DMS79 treated with DMSO at 0.1 percent for 48 hours (cell line): ENCODE measurements at places on chromosomes 7 and 10.
A peak's percentile ranks its signal among the peaks of the same experiment; 100 is the strongest.

DNA sequence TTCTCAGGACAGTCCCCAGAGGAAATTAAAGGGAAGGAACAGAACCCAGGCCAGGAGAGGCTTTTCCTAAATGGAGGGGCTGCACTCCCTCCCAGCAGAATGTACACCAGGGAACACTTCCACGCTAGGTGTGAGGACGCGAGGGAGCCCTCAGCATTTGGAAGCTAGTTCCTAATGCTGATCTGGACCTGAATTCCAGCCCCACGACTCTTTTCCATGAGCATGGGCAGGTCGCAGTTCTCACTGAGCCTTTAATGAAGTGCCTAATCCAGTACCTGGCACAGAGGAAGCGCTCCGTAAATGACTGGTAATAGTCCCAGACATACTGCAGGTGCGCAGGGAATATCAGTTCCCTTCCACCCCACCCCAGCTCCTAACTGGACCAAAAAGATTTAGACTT is 1.1 kb downstream of the ALOX5 start:
- DNase-seq, result no peak

- DNase-seq, result no peak
These were observed 47.8 kb upstream of the GDF10 start for GRCh38 chr10:47252093-47252780.

DNA sequence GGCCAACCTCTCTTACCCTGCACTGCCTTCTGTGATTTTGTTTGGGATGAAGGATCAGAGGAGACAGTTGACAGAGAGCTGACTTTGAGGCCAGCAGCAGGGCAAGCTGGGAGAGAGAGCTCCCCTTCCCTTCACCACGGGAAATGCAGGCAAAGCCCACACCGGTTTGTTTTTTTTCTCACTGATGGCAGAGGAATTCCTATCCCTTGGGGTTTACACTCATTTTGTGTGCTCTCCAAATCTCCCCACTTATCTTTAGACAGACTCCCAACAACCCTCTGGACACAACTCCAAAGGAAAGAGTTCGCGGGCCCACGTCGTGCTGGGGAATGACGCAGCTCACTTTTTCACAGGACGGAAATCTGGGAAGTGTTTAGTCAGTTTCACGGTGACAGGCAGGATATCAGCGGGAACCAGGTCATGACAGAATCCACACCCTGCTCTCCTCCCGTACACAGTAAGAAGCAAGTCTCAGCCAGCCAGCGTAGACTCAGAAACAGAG is 68.3 kb upstream of the FAM171A1 start:
- DNase-seq, result no peak

GRCh38 chr7:43590862-43591557 is 8.1 kb downstream of the STK17A start:
- no peak for DNase-seq

GRCh38 chr7:30303312-30304039 is 19.1 kb downstream of the ZNRF2 start:
- no peak for DNase-seq

GRCh38 chr7:117963264-117964197 is 90.3 kb upstream of the CTTNBP2 start:
- DNase-seq, result no peak

- no peak for DNase-seq
These were observed 114.8 kb downstream of the SH3PXD2A start for GRCh38 chr10:103740611-103741010.

DNA sequence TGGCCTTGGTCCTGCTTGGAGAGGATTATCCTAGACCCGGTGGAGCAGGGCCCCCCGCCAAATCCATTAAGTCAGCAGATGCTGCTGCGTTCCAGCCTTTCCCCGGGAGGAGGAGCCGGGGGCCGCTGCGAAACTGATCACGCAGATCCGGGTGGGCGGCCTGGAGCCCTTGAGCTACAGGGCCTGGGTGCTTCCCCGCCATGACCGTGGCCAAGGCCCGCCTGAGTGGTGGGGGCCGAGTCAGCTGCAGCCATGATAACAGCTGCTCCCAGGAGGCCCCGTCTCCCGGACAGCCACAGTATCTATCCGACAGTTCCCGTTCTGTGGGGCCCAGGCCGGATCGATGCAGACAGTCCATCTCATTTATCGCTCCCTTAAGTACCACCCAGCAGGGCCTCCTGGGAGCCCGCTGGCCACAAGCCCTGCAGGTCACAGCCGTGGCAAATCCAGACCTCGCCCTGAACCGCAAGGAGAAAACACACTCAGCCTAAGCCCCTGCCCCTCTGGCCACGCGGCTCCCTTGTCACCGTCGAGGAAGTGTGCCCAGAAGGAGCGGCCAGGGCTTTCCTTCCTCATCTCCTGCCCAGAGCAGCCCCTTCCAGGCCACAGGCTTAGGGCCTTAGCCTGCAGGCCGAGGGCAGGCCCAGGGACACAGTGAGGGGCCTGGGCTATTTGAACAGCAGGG is 34.4 kb upstream of the SLC29A4 start:
- no peak for DNase-seq

GRCh38 chr7:132065193-132065988 is 509.0 kb upstream of the PODXL start:
- no peak for DNase-seq

DNA sequence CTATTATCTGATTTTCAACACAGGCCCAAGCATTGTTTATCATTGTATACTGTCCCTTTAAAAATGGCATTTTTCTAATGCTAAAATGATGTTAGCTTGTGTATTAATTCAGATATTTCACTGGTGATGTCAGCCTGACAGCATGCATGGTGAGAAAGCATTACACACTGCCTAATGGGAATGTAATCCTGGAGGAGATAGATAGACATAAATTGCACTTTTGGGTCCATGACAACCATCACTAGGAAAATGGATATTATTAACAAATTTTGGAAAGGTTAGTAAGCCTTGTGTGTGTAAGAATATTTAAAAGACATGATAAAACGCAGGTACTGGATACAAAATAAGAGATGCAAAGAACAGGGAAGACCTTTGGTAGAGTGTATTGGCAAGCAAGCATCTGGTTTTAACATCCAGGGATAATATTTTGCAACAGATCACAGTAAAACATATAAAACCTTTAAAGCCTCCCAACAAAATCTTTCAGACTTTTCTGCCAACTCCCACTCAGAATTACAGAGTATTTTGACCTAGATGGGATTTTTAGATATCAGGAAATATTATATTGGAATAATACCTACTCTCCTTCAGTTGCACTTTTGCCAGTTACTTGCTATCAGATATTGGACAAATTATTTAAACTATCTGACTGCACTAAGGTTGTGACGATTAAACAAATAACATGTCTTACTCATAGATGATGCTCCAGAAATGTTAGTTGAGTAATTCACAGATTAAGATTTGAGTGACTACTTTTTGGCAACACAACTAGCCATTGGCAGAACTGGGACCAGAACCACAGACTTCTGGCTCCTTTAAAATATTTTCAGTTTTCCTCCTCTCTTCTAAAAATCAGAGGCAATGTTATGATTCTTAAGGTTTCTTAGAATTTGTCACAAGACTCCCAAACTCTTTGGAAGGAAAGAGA is 291.6 kb upstream of the SEMA3C start:
- no peak for DNase-seq

DNA sequence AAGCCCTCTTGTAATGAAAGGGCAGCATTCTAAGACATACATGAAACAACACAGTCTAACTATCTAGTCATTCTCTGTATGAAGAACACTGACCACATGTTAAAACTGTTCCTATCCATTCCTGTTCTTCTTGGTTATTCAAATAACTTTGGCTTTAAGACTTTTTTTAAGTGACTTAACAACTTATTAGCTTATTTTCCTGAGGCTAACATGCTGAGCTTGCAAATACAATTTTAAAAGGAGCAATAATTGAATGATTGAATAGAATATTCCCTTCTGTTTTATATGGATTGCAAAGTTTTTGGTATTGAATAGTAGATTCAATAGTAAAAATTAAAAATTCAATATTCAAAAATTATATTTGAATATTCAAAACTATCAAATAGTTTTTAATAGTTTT is 92.3 kb downstream of the HTR5A start:
- DNase-seq, result no peak

- DNase-seq, result no peak
These were observed 69.3 kb downstream of the ALOX5 start for GRCh38 chr10:45443101-45444009.

DNA sequence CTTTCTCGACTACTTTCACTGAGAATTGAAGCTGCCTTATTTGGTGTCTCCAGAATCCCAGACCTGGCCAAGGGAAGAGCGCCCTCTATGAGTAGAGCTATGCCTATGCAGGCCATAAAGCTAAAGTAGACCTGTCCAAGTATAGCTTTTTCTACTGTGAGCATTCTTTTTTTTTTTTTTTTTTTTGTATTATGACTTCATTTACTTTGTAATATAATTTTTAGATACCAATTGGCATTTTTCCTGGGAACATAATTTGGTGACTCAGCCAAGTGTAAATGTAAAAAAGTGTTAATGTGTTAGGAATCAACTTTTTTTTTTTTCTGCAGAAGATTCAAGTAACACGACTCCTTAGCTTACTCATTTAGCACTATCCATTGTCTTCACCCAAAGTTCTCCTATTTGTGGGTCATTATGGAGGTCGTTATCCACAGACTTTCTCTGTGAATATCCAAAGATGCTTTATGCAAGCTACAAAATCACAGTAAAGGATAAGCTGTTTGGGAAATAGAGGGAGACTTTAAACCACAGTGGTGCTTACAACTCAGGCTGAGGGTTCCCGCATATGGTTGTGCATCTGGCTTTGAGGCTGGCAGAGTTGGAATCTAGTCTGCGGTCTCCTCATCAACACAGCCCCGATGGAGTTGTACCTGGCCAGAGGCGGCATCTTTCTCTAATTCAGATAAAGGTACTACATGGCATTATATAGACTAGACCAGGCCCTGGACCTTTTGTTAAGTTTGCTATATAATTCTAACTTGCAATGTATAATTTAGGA is 1040.2 kb upstream of the SORCS1 start:
- no peak for DNase-seq

GRCh38 chr10:89203237-89203636 is 3.9 kb downstream of the CH25H start:
- no peak for DNase-seq

- DNase-seq, result no peak
These were observed 75.4 kb upstream of the PDSS1 start for GRCh38 chr10:26621889-26622711.

- no peak for DNase-seq
These were observed 561.7 kb downstream of the SDK1 start for GRCh38 chr7:3862774-3863173.

DNA sequence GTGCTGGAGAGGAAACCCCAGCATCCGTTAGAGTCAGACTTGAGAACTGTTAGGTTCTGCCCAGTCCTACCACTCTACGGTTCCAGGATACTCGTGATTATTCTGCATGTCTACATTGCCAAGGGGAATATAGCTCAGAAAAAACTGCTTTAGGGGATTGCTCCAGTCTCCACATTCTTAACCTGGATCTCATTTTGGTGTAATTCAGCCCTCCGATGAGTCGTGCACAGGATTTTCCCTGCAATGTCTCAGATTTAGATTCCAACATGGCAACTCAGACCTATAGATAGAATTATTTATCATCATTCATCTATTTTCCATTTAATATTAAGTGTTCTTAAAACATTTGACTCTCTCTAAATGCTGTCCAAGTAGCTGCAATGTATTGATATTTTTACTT is 121.1 kb upstream of the ZEB1 start:
- DNase-seq, result no peak

GRCh38 chr7:133108023-133108422 is 26.1 kb upstream of the CHCHD3 start:
- no peak for DNase-seq

DNA sequence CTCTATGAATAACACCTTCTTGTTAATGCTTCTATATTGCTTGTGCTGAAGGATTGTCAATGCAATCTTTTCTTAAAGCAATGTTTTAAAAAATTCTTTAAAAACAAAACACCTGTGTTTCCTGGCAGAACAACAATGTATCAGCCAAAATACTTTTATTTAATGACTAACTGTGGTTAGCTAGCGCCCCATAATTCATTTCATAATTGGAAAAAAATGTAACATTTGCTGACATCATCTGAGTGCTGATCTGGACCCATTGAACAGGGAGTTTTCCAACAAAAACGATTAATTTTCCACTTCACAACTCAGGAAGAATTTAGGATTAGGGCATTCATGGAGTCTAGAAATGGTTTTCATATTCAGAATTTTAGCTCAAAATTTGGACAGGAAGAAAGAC is 137.6 kb upstream of the CDK6 start:
- no peak for DNase-seq

- DNase-seq, result no peak
These were observed 95.4 kb downstream of the ELMO1 start for GRCh38 chr7:37352974-37353948.

DNA sequence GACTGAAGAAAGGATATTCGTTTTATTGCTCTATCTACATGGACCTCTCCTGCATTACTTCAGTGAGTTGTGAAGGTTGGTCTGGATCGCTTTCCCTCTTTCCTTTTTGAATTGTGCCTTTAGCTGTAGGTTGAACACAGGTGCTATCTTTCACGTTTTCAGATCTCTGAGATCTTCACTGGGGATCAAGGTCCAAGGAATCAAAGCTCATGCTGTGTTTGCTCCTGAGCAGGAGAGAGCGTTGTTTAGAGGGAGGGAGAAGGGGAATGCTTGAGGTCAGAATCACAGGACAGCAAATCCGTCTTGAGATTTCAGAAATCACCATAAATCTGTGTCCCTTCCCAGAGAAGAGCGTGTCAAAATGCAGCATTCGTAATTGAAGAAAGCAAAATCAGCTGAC is 105.0 kb downstream of the INSYN2A start:
- DNase-seq, result no peak

DNA sequence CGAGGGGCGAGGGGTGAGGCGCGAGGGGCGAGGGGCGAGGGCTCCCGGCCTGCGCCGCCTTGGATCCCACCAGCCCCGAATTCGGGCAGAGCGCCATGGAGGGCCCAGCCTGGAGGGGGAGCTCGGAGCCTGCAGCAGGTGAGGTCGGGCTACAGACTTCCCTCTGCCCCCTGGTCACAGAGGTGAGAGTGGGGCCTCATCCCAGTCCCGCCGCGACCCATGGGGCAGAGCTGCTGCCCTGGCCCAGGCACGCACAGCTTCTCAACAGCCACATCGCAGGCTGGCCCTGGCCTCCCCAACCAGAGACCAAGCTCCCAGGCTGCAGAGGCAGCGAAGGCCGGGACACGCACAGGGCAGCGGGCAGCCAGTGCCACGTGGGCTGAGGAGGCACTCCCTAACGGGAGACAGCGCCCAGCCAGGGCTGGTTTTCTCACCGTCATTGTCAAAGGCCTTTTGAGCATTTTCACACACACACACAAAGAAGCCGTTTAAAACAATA is 191.8 kb downstream of the PTPRN2 start:
- DNase-seq, result no peak

- DNase-seq, result no peak
These were observed 103.2 kb downstream of the WDR37 start for GRCh38 chr10:1159131-1160061.

- no peak for DNase-seq
These were observed 25.0 kb downstream of the ZDHHC6 start for GRCh38 chr10:112421731-112422130.

GRCh38 chr10:4219901-4220300 is 434.9 kb upstream of the KLF6 start:
- DNase-seq, result no peak

GRCh38 chr10:35448687-35449662 is 112.7 kb downstream of the CCNY start:
- peak; percentile 12 for DNase-seq
